Mammary epithelial cell (primary cell): ENCODE measurements at places on chromosomes 11 and 22.
A peak's percentile ranks its signal among the peaks of the same experiment; 100 is the strongest.

GRCh38 chr11:100686476-100687053 is 523 bp upstream of the ARHGAP42 start:
- DNase-seq, result no peak

- DNase-seq, result peak; percentile 63
Measured at GRCh38 chr22:36467042-36467810, 14.2 kb downstream of the TXN2 start.

- DNase-seq, result no peak
Measured at GRCh38 chr22:32706149-32706548, 95.4 kb upstream of the TIMP3 start.

DNA sequence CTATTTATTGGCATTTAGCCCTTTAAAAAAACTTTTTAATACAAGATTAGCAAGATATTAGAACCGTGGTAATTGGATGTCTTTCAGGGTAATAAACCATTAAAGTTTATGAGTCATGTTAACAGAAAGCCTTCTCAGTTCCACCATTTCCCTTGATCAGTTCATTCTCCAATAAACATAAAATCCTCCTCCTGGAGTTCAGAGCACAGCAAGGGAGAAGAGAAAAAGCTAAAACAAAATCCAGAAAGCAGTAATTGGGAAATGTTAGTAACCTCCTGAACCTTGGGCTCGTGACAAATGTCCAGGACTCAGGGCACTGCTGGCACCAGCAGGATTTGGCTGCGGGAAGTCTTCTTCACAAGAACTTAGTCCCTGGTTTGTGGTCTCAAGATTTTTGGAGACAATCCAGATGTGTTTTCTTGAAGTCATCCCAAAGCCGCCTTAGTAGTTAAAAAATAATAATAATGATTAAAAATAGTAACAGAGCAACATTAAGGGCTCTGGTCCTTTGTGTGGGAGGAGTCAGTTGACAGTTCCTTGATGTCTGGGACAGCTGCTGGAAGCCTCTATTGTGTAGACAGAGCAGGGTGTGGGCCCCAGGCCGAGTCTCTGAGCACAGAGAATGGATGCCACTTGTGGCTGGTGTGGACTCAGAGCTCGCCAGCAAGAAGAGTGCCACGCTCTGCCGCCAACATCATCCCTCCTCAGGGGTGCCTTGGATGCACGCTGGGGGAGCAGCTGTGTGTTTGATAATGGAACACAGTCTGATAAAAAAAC is 43.4 kb upstream of the PITPNB start:
- DNase-seq, result no peak

DNA sequence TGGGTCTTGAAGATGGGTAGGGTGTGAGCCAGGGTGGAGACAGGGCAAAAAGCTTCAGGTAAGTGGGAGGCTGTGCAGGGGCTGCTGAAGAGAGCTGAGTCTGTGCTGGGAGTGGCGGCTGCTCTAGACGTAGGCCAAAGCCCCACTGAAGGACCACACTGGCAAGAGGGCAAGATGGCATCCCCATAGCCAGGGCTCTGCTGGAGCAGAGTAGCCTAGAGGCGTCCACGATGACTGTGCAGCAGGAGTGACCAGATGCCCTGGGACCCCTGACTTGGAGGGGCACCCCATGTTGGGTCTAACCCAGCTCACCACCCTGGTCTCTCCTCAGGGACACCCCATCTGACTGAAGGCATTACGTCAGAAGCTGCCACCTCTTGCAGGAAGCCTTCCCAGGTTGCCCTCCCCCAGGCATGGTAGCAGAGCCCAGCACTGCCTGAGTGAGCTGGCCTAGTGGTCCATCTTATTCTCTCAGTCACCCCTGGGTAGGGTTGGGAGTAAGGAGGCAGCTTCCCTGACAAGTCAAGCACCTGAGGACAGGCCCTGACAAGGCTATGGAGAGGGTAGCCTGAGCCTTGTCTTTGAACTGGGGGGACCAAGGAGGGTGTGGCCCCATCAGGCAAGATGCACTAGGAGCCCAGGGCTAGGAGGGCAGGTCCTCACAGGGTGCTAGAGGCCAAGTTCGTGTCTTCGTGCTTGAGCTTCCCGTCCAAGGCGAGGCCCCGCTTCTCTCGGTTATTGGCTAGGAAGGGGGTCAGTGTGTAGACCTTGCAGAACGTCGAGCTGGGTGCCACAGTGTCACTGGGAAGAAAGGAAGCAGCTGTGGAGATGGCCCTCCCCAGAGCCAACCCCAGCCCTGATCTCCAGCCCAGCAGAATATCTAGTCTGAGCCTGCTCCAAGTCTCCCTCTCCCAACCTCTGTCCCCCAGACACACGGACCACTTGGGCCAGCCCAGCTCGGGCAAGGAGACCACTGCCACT is 33.1 kb downstream of the TPBGL start:
- DNase-seq, result no peak

DNA sequence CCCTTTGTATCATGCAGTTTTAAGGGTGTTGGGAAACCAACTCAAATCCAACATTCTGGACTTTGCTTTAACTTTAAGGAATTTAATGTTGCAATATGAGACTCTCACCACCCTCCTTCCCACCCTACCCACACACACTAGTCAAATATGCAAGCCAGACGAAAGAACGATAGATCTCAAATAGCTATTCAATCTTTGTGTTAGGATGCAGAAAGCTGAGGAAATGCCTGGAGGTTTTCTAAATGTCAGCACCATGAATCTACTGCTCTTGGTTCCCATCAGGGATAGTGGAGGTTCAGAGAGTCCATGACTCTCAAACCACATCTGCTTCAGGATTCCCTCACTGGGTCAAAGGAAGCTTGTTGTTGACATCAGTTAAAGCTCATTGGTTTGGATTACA is 33.7 kb downstream of the EXPH5 start:
- peak; percentile 14 for DNase-seq

- no peak for DNase-seq
Measured at GRCh38 chr11:76392870-76393269, 11.7 kb downstream of the GVQW3 start.

GRCh38 chr11:986270-986951 is 50.1 kb downstream of the MUC6 start:
- no peak for DNase-seq

DNA sequence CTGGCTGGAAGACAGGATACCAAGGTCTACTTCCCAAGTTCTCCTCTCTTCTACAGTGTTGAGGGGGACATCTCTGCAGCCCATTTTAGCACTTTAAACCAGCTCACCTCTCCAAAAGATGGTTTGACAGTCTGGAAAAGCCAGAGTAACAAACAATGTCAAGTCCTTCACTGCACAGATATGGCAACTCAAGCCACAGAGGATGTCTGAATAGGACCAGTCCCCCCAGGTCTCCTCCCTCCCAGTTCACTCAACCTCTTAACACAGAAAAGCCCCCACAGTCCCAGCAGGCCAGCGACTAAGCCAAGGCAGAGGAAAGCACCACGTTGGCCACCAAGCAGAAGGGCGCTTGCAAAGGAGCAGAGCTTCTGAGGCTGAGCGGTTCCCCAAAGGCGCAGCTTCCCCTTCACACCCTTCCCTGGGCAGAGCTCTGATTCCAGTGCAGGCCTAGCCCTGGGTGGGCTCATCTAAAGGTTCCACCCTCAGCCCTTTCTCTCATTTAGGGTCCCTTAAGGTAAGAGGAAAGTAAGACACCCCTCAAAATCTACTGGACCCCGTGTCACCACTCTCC is 62.7 kb downstream of the PAK1 start:
- peak; percentile 20 for DNase-seq

DNA sequence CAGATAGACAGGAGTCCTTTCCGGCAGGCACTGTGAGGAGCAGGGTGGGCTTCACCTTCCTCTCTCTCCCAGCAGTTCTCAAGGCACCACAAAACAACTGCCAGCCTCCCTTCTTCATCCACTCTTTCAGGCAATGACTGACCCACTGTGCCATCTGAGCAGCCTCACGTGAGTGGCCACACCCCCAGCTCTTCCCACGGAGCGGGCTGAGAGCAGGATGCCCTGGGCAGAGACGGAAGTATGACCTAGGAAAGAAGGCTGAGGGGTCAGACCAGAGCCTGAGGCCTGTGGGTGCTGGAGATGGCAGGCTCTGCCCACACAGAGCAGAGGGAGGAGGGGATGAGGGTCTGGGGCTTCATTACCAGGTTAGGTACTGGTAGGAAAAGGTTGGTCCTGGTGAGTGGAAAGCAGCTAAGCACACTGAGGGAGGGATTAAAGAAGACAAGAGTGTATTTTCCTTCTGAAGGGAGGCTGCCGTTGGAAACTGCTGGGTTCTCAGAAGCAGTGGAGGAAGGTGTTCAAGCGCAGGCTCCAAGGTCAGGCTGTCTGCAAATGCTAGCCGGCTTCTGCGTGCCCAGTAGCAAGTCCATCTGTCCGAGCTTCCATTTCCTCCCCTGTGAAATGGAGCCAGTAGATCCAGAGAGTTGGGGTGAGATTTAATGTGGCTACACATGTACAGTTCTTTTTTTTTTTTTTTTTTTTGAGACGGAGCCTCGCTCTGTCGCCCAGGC is 4.6 kb downstream of the NLRP6 start:
- no peak for DNase-seq

DNA sequence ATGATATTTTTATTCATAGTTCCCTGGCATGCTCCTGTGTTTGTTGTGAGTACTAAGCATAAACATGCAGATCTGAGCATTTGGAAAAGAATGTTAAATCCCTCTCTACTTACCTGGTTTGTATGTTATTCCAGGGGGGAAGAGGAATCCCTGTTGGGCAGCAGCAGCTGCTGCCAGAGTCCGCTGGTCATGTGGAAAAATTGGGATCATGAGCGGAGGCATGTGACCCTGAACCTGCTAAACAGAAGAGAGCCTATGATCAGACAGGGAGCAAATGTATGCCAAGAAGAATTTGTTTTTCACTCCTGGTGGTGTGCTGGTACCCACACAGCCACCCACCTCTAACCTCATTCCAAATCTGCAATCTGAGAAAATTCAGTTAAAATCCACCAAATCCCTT is 244.7 kb downstream of the SOX6 start:
- no peak for DNase-seq

DNA sequence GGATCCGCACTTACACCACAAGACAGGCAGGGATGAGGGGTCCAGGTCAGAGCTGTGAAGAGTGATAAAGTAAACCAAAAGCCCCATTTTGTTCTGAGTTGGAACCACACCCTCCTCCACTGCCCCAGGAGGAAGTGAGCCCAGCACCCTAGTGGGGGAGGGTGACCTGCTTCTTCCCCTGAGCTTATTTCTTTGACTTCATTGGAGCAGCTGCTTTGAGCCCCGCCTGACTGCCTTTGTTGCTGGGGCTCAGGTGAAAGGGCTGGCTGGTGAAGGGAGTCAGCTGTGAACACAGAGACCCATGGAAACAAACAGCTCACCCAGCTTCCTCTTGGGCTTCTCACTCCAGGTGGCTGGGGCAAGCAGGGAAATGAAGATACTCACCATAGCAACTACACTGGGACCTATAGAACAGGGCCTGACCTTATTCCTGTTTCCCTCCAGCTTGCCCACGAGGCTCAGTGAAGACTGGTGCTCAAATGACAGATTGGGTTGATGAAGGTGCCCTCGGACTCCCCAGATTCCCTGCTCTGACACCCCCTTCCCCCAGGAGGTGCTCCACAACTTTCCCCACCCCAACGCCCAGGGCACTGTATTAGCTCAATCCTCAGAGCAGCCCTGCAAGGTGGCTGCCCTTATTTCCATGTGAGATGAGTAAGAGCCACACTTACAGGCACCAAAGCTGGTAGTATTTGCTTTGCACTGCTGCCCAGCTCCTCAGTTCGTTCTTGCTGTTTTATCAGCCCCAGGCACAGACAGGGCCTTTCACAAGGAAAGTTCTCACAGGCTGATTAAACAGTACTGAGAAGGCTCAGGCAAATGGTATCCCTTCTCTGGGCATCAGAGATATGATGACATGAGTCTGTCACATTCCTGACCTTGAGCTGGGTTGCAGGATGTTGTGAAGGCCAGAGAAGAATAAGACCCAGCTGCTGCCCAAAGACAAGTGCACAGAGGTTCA is 2.4 kb downstream of the UCP2 start:
- peak; percentile 26 for DNase-seq

GRCh38 chr11:22713336-22713735 is 46.9 kb downstream of the GAS2 start:
- DNase-seq, result peak; percentile 14

GRCh38 chr11:23473782-23474181 is 613.5 kb upstream of the CCDC179 start:
- no peak for DNase-seq

DNA sequence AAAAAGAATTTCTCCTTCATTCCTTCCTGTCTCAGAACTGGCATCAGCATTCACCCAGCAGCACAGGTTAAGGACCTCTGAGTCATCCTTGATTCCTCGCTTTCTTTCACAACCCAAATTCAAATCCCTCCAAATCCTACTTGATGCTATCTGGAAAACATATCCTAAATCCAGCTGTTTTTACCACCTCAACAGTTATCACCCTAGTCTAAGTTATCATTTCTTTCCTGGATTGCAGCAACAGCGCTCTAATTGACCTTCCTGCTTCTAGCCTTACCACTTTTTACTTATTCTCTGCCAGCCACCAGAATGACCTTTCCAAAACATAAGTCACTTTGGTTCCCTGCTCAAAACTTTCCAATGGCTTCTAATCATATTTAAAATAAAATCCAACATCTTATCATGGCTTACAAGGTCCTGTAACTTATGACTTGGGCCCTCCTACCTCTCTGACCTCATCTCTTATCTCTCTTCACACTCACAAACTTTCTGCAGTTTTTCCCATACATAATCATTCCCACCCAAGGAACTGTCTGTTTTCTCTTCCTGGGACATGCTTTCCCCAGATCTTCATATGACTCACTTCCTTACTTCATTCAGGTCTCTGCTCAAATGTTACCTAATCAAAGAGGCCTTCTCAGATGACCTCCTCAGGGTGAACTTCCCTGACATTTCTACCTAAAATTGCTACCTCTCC is 119.4 kb downstream of the TTC28 start:
- DNase-seq, result peak; percentile 50

- no peak for DNase-seq
Measured at GRCh38 chr11:2666401-2666741, 33.4 kb downstream of the KCNQ1OT1 start.

DNA sequence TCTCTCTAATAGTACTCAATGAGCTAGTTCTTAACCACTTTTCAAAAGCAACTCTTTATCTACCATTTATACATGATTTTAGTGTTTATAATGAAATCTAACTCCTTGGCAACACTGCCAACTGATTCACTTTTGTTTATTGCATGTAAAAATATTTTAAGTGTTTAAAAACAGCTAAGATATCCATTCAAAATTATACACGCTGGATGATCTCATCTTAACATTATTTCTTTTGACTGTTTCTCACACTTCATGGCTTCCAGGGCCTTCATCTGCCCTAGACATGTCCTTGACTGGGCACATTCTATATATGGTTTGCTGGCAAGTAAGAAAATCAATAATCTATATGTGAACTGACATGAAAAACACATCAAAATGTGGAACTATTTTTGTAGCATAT is 414.6 kb upstream of the LUZP2 start:
- DNase-seq, result no peak

- DNase-seq, result no peak
Measured at GRCh38 chr11:67996622-67997474, 7.0 kb downstream of the UNC93B1 start.

DNA sequence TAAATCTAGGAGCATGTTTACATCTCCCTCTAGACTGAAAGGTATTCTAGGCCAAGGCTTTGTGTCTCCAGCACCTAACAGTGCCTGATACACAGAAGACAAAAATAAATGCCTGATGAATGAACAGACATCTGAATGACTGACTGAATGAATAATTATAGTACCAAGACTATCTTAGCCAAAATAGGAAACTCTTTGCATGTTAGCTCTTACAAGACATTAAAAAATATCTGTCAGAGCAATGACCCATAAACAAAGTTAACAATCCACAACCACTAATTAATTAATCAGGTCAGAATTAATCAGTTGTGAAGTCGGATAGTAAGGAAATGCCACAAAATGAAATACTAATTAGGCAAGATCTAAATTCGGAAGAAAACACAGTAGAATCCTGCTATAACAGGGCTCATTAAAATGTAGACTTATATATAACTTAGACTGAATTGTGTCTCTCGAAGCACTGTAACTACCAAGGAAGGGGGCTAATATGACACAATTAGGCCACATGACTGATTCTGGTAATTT is 45.5 kb upstream of the POU2AF2 start:
- no peak for DNase-seq
